ENCODE measurements at places on chromosomes 1 and 21.
A peak's percentile ranks its signal among the peaks of the same experiment; 100 is the strongest.

DNA sequence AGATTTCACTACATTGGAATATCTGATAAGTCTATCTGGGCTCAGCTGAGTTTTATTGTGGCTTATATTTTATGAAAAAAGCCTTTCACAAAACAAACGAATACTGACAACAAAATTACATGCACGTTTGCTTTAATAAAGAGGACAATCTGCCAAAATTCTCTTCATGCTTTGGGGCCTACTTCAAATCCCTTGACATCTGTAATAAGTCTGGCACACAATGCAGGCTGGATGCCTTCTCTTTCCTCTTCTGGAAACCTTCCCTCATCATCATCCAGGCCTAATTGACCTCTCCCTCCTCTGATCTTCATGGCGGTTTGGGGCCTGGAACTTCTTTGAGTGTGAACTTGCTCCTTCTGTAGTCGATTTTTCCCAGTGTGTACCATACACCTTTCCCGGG lies 70.3 kb downstream of the MAP10 start:
- DNase-seq = no peak

DNA sequence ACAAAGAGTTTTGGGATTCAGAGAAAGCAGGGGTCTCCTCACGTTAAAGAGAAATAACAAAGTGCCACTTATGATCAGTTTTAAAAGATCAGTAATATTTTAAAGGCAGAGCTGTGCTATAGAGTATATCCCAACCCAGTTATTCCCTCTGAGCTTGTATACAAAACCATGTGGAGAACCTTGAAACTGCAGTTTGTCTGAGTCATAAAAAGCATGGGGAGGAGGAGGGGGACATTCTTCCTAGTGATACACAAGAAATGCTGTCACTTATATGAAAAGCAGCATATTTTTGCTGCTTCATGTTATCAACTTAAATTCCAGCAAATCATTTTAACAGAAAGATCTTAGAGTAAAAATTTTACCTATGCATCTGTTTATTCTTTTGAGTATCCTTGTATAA lies 244.5 kb downstream of the GPR52 start:
- DNase-seq = no peak

DNA sequence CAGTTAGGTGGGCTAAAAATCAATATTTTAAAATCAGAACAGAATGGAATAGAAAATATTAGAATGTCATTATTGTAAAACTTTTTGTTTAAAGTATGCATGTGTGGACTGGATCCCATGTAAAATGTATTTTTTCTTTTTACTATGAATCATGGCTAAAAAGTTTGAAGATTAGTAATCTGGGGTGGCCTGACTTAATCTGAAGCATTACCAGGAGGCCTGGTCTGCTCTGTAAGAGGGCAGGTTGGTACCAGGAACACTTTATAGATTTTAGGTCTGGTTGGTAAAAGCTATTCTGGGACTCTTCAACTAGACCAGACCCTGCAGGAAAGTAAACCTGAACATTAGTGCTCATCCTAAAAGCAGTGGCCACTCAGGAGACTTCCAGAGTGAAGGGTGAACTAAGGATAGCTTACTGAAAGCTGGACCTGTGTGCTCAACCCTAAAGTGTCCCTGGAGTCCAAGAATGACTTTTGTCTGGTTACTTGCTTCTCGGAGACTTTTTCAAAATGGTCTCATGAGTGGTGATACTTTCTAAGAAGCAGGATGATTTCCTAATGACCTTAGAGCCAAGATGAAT lies 16.5 kb downstream of the RGL1 start:
- DNase-seq = no peak

- DNase-seq = peak; percentile 52
Observed at GRCh38 chr1:59504276-59504675, 207.4 kb downstream of the FGGY start.

DNA sequence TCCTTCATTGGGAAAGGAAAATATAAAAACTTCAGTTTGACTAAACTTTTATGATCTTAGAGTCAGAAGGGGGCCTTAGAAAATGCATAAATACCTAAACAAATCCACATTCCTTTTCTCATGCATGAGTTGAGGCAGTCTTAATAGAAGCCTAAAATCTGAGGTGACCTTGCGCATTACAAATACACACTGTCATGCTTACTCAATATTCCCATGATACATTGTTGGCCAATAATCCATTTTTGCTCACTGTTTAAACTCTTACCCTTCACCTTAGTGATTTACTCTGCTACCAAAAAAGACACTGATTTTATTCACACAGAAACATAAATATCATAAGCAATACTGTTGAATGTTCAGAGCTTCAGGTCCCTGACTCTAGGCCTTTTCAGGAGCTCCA lies 19.1 kb upstream of the TMCO1 start:
- DNase-seq = no peak

DNA sequence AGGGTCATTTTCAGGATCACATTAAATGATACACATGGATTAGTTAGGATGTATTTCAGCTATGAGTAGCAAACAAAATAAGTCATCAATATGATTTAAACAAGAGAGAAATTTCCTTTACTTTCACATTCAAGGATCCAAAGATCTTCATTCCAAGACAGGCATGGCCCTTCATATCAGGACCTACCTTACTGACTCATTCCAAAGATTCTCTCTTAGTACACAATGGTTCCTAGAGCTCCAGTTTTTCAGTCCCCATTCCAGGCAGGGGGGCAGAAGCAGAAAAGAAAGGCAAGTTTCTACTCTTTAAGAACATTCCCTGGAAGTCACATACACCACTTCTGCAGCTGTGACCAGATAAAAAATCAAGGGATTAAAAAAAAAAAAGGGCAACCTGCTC lies 23.7 kb downstream of the RGS2 start:
- no peak for DNase-seq

GRCh38 chr1:24910751-24911650 lies 19.1 kb downstream of the RUNX3 start:
- DNase-seq = no peak

- no peak for DNase-seq
Observed at GRCh38 chr1:30783256-30783915, 25.8 kb upstream of the LAPTM5 start.

GRCh38 chr1:53134961-53135734 lies 7.3 kb downstream of the SLC1A7 start:
- peak; percentile 92 for DNase-seq

- DNase-seq = no peak
Observed at GRCh38 chr21:41431788-41432548, 5.9 kb downstream of the MX1 start.

GRCh38 chr1:4754816-4755215 lies 100.4 kb downstream of the AJAP1 start:
- DNase-seq = no peak

- no peak for DNase-seq
Observed at GRCh38 chr1:206699626-206700025, 14.9 kb downstream of the MAPKAPK2 start.

DNA sequence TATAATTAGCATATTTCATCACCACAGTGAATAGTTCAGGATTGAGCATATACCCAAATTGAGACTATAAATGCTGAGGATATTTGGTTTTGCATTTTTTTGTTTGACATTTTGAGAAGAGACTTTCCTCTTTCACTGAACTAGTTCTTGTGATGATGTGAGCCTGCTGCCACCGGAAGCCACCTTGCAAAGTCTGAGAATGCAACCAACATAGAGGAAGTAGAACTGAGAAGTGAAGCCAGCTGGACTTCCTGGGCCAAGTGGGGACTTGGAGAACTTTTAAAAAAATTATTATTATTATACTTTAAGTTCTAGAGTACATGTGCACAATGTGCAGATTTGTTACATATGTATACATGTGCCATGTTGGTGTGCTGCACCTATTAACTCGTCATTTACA lies 102.3 kb downstream of the RPE65 start:
- no peak for DNase-seq

DNA sequence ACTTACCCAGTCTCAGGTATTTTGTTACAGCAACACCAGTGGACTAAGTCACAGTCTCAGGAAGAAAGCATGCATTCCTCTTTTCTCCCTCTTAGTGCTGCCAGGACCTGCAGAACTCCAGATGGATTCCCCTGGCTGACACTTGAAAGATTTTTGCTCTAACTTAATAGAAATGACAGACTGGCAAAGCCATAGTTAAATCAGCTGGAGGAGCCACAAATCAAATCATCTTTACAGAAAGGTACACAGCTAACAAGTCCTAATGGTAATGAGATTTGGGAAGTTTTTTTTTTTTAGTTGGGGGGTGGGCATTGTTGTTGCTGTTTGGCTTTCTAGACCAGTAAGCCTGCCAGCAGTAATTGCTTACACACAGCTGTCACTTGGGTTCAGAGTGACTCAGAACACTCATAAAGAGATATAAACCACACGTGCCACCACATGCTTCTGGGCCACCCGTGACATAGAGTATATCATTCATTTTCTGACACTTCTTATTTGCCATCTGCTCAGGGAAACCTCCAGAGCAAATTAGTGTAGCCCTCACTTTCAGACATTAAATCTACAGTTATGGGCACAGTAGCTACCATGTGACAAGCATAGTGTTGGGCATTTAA lies 72.4 kb downstream of the FH start:
- peak; percentile 53 for DNase-seq

DNA sequence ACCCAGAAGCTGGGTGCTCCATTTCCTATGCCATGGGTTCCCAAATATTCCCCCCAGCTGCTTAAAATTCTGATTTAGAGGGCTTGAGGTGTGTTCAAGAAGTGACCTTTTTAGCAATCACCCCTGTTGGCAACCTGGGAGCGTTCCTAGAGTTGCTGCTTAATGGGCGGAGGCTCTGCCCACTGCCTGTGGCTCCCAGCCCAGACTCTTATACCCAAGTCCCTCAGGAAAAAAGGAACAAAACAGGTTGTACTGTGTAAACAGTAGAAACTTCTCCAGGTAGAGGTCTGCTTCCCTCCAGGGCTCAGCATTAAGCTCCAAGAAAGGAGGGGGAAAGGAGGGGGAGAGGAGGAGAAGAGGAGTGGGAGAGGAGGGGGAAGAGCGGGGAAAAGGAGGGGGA lies 14.6 kb upstream of the TENT5C start:
- no peak for DNase-seq

GRCh38 chr1:178300352-178300699 lies 196.4 kb downstream of the CLEC20A start:
- DNase-seq = no peak

GRCh38 chr1:19769211-19769932 lies 30.3 kb downstream of the TMCO4 start:
- no peak for DNase-seq

DNA sequence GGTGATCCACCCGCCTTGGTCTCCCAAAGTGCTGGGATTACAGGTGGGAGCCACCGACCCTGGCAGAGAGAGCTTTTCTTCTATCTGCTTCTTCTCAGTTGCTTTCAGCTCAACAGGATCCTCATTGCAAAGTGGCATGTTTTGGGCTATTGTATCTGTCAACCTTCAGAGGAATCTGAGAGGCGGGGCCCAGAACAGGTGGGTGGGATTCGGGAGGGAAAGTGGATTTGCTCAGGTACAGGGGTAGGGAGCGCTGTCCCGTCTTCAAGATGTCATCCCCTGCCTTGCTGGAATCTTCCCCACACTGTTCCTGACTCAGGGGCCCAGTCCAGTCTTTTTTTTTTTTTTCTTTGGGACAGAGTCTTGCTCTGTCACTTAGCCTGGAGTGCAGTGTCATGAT lies 26.9 kb upstream of the RCC2 start:
- DNase-seq = no peak

- no peak for DNase-seq
Observed at GRCh38 chr21:38758501-38759214, 47.1 kb upstream of the ETS2 start.

DNA sequence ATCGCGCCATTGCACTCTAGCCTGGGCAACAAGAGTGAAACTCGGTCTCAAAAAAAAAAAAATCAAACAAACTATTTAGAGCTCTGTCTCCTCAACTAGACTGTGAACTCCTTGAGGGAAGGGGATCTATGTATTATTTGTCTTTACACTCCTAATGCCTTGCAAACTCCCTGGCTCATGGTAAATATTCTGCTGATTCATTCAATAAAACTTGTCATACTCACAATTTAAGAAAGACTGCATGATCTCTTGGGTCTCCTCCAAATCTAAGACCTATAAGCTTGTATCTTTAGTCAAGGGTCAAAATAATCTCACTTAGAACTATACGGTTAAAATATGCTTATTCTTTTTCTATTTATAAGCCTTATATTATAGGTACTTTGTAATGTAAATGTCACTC lies 90.3 kb upstream of the NR5A2 start:
- DNase-seq = no peak

- no peak for DNase-seq
Observed at GRCh38 chr1:23424293-23425192, at the start of gene TCEA3. Gene TCEA3, minus strand, starts transcription at chr1:23424748. Its CDS starts 115 bp downstream, at chr1:23424633.

- DNase-seq = peak; percentile 91
Observed at GRCh38 chr1:201016211-201016651, 7.3 kb downstream of the KIF21B start.

- DNase-seq = no peak
Observed at GRCh38 chr1:10280439-10281350, 70.3 kb downstream of the KIF1B start.

DNA sequence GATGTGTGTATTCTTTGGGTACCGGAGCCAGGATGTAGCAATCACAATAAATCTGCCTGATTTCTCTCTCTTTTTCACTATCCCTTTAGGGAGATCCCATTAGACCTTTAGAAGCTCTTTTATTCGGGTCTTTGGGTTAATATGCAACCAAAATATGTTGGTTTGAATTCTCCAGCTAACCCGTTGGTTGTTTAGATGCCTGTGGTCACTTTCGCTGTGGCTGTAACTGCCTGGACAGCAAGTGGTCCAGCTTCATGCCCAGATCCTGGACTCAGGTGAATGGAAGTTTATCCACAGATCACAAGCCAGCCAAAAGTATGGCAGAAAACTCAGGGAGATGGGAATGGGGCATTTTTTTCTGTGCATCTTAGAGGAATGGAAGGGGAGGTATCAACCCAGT lies 12.3 kb downstream of the KAZN start:
- DNase-seq = no peak

DNA sequence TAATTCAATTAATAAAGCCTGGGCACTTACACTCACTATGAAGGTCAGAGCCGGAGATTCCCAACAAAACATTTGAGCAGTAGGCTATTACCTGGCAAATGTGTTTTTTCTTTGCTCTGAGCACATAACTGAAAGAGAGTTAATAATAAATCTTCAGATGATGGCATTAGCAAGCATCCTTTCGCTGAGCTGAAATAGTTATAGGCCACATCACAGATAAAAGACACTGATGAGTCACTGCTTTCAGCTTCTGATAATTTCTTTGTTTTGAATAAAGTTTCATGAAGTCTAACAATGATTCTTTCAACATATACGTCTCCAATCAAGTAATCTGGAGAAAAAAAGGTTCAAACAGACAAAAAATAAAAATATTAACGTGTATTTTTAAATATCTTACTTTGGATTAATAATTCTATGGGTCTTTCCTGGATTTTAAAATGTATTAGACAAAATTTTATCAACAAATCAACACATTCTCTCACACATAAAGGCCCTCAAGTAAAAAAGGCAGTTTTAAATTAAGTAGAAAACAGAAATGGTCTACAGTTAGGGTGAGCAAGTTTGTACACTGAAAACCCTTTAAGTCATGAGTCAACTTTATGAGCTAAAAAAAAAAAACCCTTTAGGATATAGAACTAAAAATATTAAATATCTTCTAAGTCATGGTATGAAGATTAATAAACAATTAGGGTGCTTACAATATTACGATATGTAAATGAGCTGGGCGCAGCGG lies 33.1 kb downstream of the LTN1 start:
- DNase-seq = no peak

- DNase-seq = no peak
Observed at GRCh38 chr1:212986551-212986950, 29.1 kb downstream of the ANGEL2 start.

- peak; percentile 76 for DNase-seq
Observed at GRCh38 chr1:44613941-44614340, 60.3 kb downstream of the TMEM53 start.

GRCh38 chr1:78619803-78620579 lies at the start of gene IFI44L:
Gene IFI44L, plus strand, starts transcription at chr1:78620448. Its CDS starts 7,468 bp downstream, at chr1:78627916.
- DNase-seq = peak; percentile 42

- DNase-seq = no peak
Observed at GRCh38 chr1:24110642-24111261, 1.2 kb downstream of the MYOM3 start.

All from WERI-Rb-1 (cell line).